ENCODE measurements at places on chromosomes 5 and 9. TPM values are rescaled to one million over a fixed set of nuclear protein-coding genes. Genes with fewer than 3 reads are reported as not detected.
A peak's percentile ranks its signal among the peaks of the same experiment; 100 is the strongest.

GRCh38 chr9:94922098-94922607 lies 195.7 kb downstream of the AOPEP start:
- DNase-seq, result no peak

- no peak for DNase-seq
Measured at GRCh38 chr5:3843706-3844105, 248.1 kb downstream of the IRX1 start.

DNA sequence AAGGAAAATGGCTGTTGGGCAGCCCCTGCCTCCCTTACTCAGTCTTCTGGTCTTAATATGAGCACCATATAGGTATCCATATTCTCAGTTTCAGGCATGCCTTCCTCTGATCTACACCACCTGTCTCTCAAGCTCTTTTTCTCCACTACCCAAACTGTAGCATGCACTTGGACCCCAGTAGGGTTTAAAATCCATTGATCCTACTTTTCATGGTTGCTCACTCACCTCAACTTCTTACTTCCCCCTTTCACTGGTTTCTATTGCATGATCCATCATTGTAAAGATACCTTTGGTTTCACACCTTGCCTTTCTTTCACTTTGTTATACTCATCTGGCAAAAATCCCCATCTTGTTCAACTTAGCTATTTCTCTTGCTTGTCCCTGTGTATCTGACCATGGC lies 159.4 kb downstream of the KDM4C start:
- DNase-seq, result no peak

DNA sequence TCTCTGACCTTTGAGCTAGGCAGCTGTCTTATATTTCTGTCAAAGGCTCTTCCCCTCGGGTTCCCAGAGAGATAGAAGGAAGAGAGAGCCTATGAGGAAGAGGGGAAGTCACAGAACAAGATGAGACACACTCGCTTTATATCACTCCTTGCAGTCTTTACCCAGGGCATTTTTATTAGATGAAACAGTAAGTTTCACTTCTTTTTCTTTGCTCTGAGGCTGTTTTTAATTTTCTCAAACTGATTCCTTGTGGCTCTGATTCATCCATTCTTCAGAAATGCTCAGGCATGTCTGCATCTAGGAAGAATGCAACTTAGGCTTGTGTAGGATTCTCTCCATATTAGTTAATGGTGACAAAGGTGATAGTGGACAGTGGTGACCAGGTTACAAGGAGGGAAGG lies 132.9 kb upstream of the CHD1 start:
- no peak for DNase-seq

DNA sequence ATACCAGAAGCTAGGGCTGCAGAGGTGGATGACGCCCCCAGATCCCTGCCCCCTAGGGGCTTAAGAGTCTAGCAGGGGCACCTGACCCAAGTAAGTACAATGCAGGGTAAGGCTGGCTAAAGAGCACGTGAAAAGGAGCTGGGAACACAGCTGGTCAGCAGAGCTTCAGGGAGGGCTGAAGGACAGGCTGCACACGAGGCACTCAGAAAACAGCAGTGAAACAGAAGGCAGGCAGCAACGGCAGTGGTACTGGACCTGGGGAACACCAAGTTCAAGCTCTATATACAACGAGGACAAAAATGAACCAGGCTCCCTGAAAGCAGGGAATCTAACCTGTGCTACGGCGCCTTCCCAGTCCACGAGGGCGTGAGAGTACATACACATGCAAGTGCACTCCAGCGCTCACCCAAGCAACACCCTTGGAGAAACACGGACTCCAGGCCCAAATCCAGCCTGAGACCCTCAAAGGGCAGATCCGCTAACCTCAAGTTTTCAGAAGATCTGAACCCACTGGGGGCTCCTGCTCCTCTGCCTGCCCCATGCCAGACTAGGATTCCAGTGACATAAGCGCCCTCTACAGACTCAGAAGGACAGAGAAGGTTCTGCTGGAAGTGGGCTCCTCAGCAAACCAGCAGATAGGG lies 57.4 kb downstream of the PSMB7 start:
- no peak for DNase-seq

- no peak for DNase-seq
Measured at GRCh38 chr5:102771435-102771834, 16.3 kb downstream of the PAM start.

- no peak for DNase-seq
Measured at GRCh38 chr5:23332650-23333251, 174.7 kb upstream of the PRDM9 start.

DNA sequence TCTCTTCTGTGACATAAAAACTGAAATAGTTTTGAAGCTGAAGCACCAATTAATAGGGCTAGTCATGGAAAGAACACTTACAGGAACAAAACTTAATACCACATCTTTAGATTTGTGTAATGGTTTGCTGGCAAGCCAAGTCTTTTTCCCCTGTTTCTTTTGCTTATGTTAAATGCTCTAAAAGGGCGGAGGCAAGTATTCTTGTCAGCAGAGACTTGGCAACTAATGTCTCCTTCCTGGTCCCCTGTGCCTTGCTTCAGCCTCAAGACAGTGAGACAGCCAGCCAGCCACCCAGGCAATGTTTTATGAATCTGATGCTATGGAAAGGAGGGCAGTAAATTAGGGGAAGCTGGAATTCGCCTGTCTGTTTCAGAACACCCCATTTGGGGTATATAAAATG lies 45.7 kb downstream of the PRRC1 start:
- DNase-seq, result no peak

DNA sequence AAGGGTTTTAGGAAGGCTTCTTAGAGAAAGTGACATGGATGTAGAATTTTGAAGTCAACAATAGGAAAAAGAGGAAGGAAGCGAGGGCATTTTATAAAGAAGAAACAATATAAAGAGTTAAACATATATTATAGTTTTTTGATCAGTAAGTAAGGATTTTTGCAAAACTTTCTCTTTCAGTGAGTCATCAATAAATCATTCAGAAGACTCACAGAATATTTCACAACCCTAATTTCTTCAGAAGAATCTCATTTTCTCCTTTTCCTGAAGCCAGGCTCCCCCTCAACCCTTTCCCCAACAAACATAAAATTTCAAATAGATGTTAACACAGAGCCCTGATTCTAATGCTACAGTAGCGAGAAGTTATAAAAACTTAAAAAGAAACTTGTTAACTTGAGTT lies 4.3 kb upstream of the COX7C start:
- DNase-seq, result no peak

DNA sequence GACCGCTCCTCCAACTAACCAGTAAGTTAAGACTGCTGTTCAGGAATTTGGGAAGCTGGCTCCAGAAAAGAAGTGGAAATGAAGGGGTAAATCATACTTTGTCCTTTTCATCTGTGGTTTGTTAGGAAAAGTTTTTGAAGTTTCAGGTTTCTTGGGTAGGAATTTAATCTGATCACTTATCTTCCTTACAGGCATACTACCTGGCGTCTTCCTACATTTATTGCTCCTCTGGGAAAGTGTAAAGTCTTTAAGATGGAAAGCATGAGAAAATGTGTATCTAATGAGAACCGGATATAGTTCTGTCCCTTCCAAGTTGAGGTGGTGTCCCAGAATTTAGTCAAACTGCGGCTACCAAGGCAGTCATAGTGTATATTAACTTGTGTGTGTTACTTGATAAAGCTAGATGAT lies 1.3 kb downstream of the RASA1 start:
- no peak for DNase-seq

GRCh38 chr9:84136119-84136868 lies 155.7 kb downstream of the RMI1 start:
- DNase-seq, result peak; percentile 37

DNA sequence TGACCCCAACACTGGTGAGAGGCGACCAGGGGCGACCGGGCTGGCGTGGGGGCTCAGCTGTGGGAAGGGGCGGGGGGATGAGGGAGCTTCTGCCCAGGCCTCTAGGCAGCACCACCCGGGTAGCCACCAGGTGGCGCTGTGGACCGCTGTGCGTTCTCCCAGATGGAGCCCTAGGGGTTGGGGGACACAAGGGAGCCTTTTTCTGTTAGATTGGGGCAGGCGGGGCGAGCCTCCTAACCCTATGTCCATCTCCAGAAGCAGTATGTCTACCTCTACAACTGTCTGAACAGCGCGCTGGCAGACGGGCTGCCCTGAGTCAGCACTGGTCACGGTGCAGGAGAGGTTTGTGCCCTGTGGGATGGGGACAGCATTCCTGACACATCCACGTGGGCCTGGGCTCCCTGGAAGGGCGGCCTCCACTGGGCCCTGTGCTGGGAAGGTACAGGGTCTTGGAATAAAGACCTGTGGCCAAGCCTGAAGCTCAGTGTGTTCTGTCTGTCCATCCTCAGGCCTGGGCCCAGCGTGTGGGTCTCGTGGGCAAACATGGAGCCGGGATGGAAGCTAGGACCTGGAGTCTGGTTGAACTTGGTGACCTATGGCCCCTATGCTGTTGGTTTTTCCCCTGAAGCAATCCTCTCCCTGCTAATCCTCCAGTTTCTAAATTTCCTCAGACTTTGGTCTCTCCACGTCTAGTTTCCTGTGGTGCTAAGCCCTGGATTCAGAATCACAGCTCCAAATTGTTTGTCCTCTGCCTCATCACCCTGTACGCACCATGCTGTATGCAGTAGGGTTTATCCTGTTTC lies 23.1 kb upstream of the SPTLC1 start:
- DNase-seq, result no peak

DNA sequence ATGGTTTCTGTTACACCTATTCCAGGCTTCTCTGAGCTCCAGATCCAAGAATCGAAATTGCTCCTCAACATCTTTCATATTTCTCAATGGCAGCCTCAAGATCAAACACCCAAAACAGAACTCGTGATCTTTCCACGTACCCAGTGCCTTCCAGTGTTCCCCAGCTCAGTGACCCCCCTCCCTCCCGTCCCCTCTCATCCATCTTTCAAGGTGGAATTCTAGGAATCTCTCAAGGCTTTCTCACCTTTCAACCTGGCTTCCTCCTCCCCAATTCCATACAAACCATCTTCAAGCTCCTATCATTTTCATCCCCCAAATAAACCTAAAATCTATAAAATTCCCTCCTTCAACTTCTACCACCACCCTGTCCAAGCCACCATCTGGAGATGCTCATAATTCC lies 615.3 kb downstream of the BNC2 start:
- no peak for DNase-seq

DNA sequence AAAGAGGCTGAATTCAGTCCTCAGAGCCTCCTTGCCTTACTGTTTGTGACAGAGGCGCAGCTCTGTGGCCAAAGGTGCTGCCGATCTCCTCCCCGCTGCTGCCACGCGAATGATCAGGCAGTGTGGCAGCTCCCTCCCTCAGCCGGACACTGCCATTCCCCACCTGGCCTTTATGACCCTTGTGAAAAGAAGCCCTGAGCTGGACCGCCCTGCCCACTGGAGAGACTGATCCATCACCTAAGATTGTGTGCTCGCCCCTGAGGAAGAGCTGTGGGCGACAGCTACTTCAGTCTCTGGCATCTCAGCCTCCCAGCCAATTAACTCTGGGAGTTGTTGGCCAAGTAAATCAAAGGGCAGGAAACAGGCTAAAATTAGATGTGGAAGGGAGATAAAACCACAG lies 90.9 kb downstream of the CARTPT start:
- DNase-seq, result no peak

DNA sequence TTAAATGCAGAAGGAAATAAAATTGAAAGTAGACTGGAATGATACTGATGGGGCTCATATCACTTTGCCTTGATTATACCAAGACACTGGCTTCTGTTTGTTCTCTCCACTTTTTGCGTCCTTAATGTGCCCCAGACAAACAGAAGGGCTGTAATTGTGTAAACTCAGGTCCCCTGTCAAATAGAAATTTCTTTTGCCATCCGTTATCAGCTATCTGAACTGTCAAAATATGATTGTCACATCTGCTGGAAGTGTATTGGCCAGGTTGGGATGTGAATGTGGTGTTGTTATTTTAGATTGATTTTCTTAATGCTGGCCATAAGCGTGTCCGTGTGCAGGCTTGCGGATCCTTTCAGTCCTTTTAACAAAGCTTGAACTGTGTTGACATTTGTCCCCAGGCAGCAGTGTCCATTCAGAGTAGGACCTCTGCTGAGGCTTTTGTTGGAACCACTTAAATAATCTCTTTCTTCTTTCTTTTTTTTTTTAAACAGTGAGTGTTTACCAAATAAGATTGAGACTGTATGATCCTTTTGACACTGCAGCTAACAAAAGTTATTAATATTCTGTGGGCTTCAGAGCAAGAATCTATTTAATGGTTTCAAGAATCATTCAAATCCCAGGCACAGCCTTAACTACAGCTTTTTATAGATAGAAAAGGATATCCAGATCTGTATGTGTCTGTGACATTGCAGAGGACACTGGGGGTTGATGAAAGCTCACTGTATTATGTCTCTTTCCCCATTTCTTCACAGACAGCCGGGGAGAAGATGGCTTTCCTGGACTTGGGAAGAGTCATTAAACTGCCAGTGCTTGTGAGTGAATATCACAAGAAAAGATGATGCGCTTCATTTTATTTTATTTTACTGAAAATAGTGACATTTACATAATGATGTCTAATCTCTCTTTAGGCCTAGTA lies 171.7 kb downstream of the ZNF608 start:
- DNase-seq, result no peak

DNA sequence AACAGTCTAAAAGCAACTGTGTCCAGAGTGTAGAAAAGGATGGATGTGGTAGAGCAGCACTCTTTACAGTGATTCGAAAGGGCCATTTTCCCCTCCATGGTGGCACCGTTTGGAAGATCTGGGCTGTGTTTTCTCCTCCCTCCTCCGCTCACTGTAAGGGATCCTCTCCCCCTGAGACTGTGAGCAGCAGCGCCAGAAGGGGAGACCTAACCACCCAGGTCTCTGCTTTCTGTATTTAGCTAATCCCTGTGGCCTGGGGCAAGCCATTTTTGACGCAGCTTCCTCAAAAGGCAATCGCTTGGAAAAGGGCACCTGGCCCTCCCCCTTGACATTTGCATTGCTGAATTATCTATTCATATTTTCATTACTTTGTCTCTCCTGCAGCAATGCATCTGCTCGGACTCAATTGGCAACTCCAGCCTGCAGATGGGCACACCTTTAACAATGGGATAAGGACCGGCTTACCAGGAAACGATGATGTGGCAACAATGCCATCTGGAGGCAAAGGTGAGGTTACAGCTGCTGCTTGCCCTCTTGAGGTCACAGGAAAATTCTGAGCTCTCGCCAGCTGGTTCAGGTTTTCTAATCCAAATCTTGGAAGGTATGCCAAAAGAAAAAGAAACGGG lies 244.3 kb upstream of the WWC1 start:
- peak; percentile 17 for DNase-seq

DNA sequence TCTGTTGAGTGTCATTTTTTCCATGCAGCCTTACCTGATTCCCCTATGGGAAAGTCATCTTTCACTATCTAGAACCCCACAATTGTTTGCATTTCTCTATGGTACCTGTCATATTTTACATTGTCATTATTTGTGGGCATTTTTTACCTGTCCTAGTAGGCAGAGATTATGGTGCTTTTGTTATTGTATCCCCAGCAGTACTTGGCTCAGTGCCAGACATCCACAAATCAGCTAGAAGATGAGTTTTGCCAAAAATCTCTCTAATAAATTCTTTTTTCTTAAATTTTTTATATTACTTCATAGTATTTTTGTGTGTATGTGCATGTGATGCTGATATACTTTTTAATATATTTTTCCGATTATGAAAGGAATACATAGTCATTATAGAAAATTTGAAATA lies 13.2 kb downstream of the GARNL3 start:
- no peak for DNase-seq

GRCh38 chr5:133317558-133317957 lies 265.7 kb downstream of the HSPA4 start:
- no peak for DNase-seq

SPATA31E1 gene
- total RNA-seq, result not detected

DDX4 gene
- total RNA-seq, result 0.42 TPM

CNOT8 gene
- 71.4 TPM for total RNA-seq

ORM2 gene
- not detected for total RNA-seq

OR4F3 gene
- total RNA-seq, result 0.37 TPM

SIT1 gene
- total RNA-seq, result 0.48 TPM

VCAN gene
- total RNA-seq, result 435 TPM

ZNF366 gene
- 2.9 TPM for total RNA-seq

CA9 gene
- total RNA-seq, result 0.37 TPM

SLC25A51 gene
- total RNA-seq, result 52.1 TPM
